ENCODE measurements at places on chromosomes 2 and 18. TPM values are rescaled to one million over a fixed set of nuclear protein-coding genes. Genes with fewer than 3 reads are reported as not detected.

The SRD5A2 gene
- 0.18 TPM for total RNA-seq

The PAX3 gene
- 135 TPM for total RNA-seq

The UGT1A10 gene
- not detected for total RNA-seq

The ATG4B gene
- 57.4 TPM for total RNA-seq

The NEURL3 gene
- not detected for total RNA-seq

The AQP12B gene
- total RNA-seq = not detected

The HOXD1 gene
- not detected for total RNA-seq

The FBXO36 gene
- 8.1 TPM for total RNA-seq

The DGKD gene
- total RNA-seq = 50.8 TPM

The UPP2 gene
- 0.27 TPM for total RNA-seq

The CSRNP3 gene
- total RNA-seq = 98.3 TPM

The ALPG gene
- not detected for total RNA-seq

The DLX1 gene
- total RNA-seq = not detected

The GPR55 gene
- total RNA-seq = not detected

The KCNS3 gene
- total RNA-seq = 4.6 TPM

The LIMS2 gene
- total RNA-seq = 3.3 TPM

The CCDC148 gene
- total RNA-seq = 13.5 TPM

The RPRM gene
- 7.0 TPM for total RNA-seq

The CIB4 gene
- total RNA-seq = not detected

The ALLC gene
- total RNA-seq = not detected

The ARID5A gene
- total RNA-seq = 2.6 TPM

The C2orf72 gene
- total RNA-seq = 16.1 TPM

The TWSG1 gene
- 25.5 TPM for total RNA-seq

The UCN gene
- total RNA-seq = 1.2 TPM

The COL4A4 gene
- total RNA-seq = 3.0 TPM

The PPIG gene
- total RNA-seq = 48.3 TPM

The SERPINB8 gene
- 1.5 TPM for total RNA-seq

The SLC19A3 gene
- total RNA-seq = 1.8 TPM

The C1QL2 gene
- total RNA-seq = 0.27 TPM

The MEP1B gene
- total RNA-seq = 0.54 TPM

The FOXI3 gene
- total RNA-seq = 0.36 TPM

The RNF103 gene
- 33.1 TPM for total RNA-seq

The TEKT4 gene
- 0.27 TPM for total RNA-seq

The CD8B2 gene
- total RNA-seq = not detected

The ADGRF3 gene
- total RNA-seq = 0.18 TPM

The SLC35G4 gene
- not detected for total RNA-seq

The CCNT2 gene
- total RNA-seq = 110 TPM

The LGALSL gene
- 24.8 TPM for total RNA-seq

The OR6B2 gene
- not detected for total RNA-seq

The MPP4 gene
- total RNA-seq = 0.45 TPM

The CROCC2 gene
- not detected for total RNA-seq

The IL1R1 gene
- 1.5 TPM for total RNA-seq
